Stimulated activated CD4-positive, alpha-beta T cell treated with anti-CD3 and anti-CD28 coated beads, Interleukin-12 subunit alpha, Interleukin-12 subunit beta, amount 100 ng/mL, for 24 hours (primary cell): ENCODE measurements at places on chromosomes 4 and X.
A peak's percentile ranks its signal among the peaks of the same experiment; 100 is the strongest.

- DNase-seq = no peak
These were observed 381.3 kb upstream of the FAM47C start for GRCh38 chrX:36626898-36627297.

- DNase-seq = no peak
These were observed 222.6 kb upstream of the NEIL3 start for GRCh38 chr4:177087060-177087459.

- DNase-seq = no peak
These were observed 27.1 kb upstream of the IL15 start for GRCh38 chr4:141609243-141609642.

DNA sequence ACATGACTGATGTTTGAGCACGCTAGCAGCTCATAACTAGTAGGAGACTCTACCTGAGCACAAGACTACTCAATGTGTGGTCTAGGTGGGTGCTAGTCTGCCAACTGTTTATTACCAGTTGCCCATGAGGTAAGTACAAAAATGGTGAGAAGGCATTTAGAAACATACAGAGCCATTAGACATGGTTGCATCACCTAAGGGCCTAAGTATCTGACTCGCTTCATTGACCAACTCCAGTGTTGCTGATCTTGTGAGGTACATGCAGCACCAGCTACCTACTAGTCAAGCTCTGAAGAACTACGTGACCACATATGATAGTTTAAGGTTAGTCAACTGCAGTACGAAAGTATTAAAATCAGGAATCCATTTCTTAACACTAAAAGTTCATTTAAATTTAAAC is 39.9 kb downstream of the APBB2 start:
- DNase-seq = no peak

- no peak for DNase-seq
These were observed 233.4 kb upstream of the FAM47A start for GRCh38 chrX:34365471-34365870.

GRCh38 chr4:15034071-15034764 is 31.9 kb downstream of the CPEB2 start:
- DNase-seq = no peak

DNA sequence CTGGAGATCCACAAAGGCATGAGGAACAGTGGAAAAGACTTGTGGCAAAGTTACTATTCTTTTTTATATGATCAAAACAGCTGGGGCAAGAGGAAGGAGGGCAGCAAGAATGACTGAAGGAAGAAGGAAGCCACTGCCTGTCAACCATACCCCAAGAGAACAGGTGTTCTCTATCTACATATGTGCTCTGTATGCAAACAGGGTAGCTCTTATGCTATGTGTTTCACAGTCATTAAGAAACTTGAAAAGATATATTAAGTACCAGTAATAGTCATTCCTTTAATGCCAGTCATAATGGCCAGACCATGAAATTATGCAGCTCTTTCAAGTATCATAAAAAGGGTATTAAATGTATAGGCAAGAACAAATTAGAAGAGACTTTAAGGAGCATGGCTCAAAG is 363.9 kb downstream of the KLHL13 start:
- no peak for DNase-seq

DNA sequence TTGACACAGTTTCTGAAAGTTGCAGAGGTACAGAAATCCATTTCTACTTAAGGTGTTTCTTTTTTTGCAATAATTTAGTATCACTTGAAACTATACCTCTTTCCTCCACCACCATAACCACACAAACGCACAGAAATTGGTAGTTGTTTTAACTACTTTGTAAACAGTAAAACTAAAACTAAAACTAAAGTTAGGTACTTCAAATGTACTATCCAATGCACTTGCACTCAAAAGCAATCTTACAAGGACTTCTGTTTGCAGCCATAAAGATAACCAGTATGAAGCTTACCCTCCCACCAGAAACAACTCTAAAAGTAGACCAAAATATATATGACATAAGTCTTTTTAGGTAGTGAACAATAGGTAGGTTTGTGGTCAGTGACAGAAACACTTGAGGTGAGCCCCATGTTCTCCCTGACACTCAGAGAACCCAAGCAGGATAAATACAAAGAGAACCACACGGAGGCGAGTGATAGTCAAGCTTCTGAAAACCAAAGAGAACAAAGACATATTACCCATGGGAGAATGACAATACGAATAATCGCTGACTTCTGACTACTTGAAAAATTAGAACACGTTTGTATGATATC is 72.2 kb upstream of the VBP1 start:
- no peak for DNase-seq

DNA sequence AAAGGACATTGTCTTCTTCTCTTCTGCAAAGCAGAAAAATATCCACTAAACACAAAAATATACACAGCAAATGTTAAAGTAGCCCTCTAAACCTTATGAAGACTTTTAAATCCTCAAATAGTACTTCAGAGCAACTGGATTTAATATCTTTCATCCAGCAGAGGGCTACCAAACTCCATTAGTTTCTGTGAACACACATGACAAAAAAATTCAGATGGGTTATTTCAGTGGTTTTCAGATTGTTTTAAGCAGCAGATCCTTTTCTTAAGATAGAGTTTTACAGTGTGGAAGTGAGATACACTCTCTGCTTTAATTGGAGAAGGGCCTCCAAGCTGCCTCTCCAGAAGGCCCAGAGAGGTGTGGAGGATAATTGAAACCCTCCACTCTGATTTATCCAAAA is 56.7 kb downstream of the ANK2 start:
- no peak for DNase-seq

GRCh38 chr4:27357283-27357682 is 496.6 kb downstream of the STIM2 start:
- DNase-seq = no peak

DNA sequence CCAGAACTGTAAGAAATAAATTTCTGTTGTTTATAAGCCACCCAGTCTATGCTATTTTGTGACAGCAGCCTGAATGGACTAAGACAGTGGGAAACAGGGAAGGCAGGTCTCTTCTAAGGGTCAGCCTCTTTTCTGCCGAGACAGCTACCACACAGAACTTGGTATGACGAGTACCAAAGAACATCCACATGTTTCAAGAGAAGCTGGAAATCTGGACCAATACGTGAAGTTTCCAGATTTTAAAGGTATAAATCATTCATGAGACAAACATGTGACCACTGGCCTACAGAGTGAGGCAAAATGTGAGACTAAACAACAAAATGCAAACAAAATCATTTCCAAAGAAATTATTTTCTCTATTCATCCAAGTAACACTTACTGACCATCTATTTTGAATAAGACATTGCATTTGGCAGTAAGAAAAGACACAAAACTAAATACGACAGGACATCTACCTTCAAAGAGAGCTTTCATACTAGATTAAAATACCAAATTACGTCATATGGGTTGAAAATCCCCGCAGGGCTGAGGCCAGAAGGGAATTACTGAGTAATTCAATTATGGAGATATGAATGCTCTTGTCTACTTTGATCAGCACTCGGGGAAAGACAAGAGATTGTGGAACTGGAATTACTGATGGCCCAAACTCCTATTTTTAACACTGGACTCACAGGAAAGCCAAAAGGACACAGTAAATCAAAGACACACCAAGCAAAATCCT is 7.2 kb downstream of the SCARB2 start:
- no peak for DNase-seq

GRCh38 chrX:110213183-110213582 is 104.7 kb downstream of the AMMECR1 start:
- no peak for DNase-seq

GRCh38 chrX:141455103-141455502 is 129.4 kb downstream of the SPANXA1 start:
- DNase-seq = no peak

GRCh38 chrX:15107367-15107988 is 162.4 kb downstream of the ASB9 start:
- DNase-seq = no peak

DNA sequence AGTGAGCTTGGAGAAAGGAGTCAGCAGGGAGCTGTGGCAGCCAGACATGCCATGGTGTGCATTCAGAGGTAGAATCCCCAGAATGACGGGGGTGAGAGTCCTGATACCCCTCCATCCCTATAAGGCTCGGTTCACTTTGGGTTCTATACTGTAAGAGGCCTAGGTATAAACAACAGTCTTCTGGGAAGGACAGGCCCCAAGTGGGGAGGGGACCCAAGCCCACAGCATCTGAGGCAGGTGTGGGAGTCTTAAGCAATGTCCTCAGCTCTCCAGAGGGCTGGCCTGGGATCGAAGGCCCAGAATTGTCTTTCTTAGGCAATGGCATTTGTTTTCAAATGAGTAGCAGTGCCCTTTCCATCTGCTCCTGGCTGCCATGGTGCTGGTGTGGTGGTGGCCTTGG is 50.2 kb upstream of the MAMLD1 start:
- DNase-seq = no peak

DNA sequence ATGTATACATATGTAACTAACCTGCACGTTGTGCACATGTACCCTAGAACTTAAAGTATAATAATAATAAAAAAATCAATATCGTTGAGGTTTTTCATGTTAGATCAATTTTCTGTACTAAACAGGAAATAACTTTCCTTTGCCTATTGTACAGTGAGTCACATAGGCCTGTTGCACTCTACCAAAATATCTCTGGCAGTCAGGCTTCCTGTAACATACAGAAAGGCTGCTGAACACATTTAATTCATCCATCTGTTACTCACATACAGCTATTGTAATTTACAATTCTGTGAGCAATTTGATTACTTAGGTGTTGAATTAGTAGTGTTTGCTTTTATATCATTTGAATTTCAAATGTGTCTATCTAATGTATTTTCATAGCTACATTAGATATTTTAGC is 427.8 kb downstream of the TMA16 start:
- DNase-seq = no peak

DNA sequence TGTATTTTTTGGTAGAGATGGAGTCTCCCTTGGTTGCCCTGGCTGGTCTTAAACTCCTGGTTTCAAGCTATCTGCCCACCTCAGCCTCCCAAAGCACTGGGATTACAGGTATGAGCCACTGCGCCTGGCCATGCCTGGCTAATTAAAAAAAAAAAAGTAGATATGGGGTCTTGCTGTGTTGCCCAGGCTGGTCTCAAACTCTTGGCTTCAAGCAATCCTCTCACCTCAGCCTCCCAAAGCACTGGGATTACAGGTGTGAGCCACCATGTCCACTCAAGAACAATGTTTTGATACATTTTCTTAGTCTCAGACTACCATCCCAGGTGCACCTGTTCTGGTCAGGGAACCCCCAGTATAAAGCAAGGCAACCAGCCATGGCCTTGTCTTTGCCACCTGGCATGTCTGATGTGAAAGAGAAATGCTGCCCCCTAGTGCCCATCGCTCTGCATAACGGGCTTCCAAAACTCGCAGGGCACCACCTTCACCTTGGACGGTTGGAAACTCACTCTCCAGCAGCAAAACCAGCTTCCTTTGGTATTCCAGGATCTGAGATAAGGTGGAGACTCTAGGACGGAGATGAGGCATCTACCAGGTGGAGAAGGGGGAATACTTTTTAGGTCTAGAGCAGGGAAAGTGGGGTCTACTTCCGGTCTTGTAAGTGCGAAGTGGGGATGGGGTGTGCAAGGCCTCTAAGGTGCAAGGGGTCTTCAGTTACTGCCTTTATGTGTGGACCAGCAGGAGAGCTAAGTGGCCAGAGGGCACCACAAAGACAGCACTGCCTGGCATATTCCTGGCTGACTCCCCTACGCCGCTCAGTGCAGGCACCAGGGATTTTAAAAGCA is 47.7 kb upstream of the AFAP1 start:
- DNase-seq = peak; percentile 47

- DNase-seq = no peak
These were observed 840 bp upstream of the CLCN3 start for GRCh38 chr4:169619518-169619957.

GRCh38 chr4:104743215-104743653 is 248.5 kb upstream of the CXXC4 start:
- no peak for DNase-seq

DNA sequence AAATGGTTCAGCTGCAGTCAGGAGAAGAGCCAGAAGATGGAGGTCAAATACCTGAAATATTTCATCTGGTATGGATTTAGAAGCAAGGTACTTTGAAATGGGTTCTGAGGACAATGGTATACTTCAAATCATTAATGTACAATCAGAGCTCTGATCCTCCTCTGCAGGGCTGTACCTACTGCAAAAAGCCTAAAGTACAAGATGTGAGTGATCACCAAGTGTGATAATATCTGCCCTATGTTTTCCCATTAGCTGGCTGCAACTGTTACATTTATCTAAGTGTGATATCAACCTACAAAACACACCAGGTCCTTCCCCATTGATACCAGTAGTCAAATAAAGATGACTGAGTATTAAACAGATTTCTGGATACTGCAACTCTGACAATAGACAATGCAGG is 25.1 kb downstream of the HDX start:
- no peak for DNase-seq

DNA sequence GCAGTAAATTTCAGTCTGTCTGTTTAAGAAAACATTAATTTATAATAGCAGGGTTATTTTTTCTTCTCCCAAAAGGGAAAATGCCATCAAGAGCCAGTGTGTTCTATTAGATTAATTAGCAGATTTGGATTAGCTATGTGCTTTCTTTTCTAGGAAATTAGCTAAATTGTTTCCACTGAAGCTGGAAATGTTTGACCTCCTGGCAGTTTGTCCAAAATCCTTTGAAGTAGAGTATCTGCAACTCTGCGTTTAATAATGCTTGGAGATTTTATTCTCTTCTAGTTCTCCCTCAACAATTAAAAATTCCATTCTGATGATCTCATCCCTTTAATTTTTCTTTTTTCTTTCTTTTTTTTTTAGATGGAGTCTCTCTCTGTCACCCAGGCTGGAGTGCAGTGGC is 27.1 kb upstream of the HOPX start:
- DNase-seq = no peak

DNA sequence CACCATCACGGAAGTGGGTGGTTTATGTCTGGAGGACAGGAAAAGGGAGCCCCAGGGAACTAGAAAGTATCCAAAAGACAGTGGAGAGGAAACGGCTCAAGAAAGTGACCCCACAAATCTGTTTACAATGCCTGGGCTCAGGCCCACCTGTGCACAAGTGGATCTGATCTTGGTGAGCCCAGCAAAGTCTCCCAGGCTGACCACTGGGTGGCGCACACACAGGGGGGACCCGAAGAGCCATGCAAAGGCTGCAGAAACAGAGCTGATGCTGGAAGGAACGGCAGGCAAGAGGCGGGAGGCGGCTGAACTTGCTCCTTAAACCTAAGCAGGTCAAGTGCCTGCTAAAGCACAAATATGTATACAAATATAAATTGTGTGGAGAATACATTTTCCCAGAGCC is 9.6 kb downstream of the HAUS7 start:
- DNase-seq = peak; percentile 12

DNA sequence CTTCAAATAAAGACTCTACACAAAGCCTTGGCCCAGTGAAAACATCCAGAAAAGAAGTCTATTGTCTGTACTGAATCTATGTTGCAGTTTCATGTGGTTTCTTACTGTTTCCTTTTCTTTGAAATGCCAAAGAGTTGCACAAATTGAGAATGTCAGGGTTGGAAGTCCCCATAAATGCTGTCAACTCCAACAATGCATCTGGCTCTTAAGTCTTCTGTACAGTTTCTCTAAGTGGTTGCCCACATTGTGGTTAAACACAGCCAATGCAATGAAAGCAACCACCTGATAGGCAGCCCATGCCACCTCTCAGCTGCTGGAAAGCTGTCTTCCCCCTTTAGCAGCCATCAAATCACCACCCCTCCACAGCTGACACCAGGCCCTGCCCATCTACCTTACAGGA is 67.2 kb upstream of the C1GALT1C1 start:
- DNase-seq = peak; percentile 2
